HT1080 (cell line): ENCODE measurements at places on chromosomes 11 and 22. TPM values are rescaled to one million over a fixed set of nuclear protein-coding genes. Genes with fewer than 3 reads are reported as not detected.

DNA sequence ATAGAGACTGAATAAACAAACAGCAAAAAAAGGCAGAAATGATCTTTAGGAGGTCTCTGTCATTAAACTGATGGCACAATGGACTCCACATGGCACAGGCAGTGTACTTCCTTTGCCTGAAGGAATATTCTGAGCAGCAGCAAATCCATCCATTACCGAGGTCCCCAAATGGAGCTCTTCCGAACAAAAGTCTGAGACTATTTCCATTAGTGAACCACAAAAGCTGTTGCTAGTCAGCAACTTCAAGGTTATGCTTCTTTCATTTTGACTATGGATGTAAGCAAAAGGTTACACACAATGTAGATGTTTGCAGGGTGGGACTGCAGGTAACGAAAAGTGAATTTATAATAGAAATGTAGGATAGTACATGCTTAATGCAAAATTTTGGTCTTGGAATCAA is 14.5 kb downstream of the NARS2 start:
- DNase-seq: no peak

DNA sequence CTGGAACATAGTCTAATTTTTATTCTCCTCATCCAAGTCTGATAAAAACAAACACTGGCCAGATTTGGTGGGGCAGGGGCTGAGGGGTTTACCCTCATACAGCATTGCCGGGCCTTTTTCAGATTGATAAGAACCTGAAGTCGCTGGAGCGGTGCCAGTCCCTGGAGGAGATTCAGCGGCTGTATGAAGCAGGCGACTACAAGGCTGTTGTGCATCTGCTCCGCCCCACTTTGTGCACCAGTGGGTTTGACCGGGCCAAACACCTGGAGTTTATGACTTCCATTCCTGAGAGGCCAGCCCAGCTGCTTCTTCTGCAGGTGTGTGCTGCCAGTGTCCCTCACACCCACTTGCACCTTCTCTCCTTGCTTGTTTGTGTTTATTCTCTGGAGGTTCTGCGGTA is 55.8 kb downstream of the CABIN1 start:
- no peak for DNase-seq

GRCh38 chr11:61337706-61338470 is 4.9 kb downstream of the TKFC start:
- DNase-seq: no peak

DNA sequence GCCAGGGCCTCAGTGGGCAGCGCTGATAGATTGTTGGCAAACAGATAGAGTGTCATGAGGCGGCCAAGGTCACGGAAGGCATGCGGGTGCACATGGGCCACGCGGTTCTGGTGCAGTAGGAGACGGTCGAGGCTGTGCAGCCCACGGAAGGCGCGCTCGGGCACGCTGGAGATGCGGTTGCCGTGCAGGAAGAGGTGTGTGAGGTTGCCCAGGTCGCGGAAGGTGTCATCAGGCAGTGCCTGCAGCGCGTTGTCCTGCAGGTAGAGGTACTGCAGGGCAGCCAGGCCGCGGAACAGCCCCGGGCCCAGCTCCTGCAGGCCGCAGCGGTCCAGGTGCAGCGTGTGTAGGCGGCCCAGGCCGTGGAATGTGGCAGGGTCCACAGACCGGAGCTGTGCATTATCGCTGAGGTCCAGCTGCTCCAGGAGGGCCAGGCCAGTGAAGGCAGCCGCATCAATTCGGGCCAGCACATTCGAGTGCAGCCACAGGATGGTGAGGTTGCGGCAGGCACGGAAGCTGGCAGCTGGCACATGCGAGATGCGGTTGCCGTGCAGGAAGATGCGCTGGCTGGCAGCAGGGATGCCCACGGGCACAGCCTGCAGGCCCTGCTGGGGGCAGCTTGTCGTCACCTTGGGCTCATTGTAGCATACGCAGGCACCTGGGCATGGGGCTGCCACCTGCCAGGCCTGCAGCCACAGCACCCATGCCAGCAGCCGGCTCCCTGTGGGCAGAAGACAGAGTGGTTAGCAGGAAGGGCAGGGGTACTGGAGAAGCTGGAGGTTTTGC is 25.5 kb downstream of the RTN4R start:
- DNase-seq: no peak

DNA sequence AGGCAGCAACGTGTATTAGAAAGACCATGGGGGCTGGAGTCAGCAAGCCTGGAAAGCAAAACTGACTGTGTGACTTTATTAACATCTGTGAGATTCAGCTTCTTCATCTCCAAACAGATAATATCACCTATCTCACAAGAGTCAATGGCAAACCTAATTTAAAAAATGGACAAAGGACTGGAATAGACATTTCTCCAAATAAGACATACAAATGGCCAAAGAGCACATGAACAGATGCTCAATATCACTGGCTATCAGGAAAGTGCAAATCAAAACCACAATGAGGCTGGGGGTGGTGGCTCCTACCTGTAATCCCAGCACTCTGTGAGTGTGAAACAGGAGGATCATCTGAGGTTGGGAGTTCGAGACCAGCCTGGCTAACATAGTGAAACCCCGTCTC is 69.6 kb downstream of the CLPB start:
- no peak for DNase-seq

- DNase-seq: no peak
These were observed 25.3 kb downstream of the DUSP8 start for GRCh38 chr11:1546536-1547466.

- no peak for DNase-seq
These were observed 153.6 kb upstream of the GRK3 start for GRCh38 chr22:25410849-25411248.

GRCh38 chr11:6298605-6299004 is 21.7 kb downstream of the CAVIN3 start:
- peak; percentile 53 for DNase-seq

DNA sequence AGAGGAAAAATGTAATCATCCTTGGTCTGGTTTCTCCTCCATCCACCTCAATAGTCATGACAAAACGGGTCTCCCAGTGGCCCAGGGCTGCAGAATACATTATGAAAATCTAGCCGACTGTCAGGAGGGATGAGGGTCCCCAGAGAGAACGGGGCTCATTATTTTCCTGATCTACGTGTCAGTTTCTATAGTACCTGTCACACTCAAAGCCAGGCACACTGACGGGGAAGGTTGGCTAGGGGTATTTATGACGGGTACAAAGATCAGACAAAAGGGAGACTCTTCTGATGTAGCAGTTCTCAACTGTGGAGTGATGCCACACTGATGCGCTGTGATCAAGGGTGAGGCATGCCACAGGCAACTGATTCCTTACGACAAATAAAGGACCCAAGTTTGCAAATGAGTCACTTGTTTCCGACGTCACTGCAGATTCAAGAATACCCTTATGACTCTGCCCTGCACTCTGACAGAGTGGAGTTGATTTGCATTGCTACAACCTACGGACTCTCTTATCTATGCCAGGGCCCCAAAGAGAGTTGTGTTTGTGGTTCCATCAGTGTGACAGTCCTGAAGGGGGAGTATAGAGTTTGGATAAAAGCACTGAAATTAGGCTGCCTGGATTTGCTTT is 188.2 kb upstream of the TBCEL start:
- no peak for DNase-seq

GRCh38 chr11:110336054-110336453 is 39.6 kb upstream of the RDX start:
- no peak for DNase-seq

GRCh38 chr22:37517826-37518450 is 1.3 kb downstream of the CARD10 start:
- DNase-seq: no peak

DNA sequence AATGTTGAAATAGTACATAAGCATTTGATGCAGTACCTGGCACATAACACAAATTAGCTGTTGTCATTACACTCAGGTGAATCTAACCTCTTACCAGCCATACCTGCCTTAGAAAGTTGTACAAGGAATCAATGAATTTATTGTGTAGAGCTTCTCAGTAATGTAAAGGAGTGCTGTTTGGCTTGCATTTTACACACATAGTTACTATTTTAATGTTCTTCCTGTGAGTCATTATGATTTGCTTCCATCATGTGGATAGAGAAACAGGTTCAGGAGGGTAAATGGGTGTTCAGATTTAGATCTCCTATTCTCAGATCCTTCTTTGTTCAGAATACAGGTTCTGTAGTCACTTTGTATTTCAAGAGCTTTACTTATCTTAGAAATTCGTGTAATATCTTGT is 27.6 kb upstream of the RCE1 start:
- peak; percentile 57 for DNase-seq

DNA sequence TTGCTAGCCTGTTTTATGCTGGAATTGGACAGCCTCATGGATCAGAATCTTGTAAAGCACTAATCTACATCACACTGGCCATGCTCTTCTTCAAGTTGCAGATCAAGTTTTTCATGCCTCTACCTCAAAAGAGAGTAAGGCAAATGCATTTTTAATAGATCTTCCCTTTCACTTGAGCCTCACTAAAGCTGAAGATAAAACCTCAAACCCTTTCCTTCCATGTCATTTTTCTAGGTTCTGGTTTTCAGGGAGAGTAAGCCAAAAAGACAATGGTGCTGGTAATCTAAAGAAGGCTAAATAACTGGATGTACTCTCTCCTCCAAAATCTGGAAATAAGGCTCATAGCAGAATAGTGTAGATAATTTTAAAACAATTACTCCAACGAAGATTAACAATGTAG is 28.3 kb downstream of the POU2AF1 start:
- no peak for DNase-seq

C11orf16 gene
- total RNA-seq: not detected in 2 replicates

CD3D gene
- 1.0 and 4.0 TPM in 2 replicates for total RNA-seq

OR52A1 gene
- not detected in 2 replicates for total RNA-seq

OR10A2 gene
- total RNA-seq: not detected in 2 replicates

ELFN2 gene
- 5.7 and 7.0 TPM in 2 replicates for total RNA-seq
